ENCODE measurements at places on chromosomes 11 and 22. TPM values are rescaled to one million over a fixed set of nuclear protein-coding genes. Genes with fewer than 3 reads are reported as not detected.

Gene ZP1
- polyA plus RNA-seq: 0.15 TPM

Gene LDHAL6A
- polyA plus RNA-seq: 0.04 TPM

Gene ZPR1
- polyA plus RNA-seq: 16.8 TPM

Gene PATE2
- polyA plus RNA-seq: not detected

DNA sequence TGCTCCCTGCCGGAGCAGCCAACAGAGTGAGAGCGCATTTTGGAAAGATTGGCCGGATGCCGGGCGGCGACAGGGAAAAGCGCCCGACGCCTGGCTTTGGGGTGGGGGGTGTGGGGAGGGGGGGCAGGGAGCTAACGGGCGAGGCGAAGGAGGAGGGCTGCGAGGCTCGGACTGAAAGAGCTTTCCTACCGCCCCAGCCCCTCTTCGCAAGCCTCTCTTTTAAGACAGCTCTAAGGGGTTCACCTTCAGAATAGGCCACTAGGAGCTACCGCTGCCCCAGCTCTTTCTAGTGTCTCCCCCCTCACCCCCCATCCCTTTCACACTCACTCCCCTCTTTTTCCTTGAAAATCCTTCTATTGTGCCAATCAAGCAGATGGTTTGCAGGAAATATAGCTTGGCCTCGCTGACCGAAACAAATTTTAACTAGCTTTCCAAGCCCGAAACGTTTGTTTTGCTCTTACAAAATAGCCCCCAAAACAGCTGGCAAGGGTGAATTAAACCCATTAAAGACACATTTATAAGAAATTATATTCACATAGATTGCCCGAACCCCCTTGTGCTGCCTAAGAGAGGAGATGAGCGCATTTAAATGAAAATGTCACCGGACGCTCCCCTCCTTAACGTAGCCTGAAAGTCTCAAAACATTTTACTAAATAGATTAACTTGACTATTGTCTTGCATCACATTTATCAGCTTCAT is 3.7 kb upstream of the DBX1 start:
- DNase-seq: no peak
- no peaks in the 10 kb centered on the region for H3K36me3 ChIP-seq
- H3K27me3 ChIP-seq: peaks cover 100% of the 10 kb centered on the region
- H3K27ac ChIP-seq: no peak overlapping the region
- H3K4me3 ChIP-seq: peak overlapping the region; percentile 29

DNA sequence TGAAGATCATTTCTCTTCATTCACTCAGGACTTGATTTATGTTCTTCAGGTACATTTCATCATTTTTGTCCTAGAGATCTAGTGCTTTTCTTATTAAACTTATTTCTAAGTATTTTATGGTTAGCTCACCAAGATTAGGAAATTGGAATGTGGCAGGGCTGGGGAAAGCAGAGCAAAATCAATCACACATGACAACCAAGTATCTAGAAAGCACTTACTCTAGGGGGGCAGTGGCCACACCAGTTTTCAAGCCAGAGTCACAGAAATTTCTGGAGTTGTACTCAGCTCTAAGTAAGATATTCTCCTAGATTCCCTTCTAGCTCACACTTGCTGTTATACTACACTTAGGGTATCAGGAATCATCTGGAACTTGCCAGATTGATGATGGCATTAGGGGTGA is 33.3 kb upstream of the MYEOV start:
- H3K36me3 ChIP-seq: no peaks in the 10 kb centered on the region
- no peaks in the 10 kb centered on the region for H3K4me1 ChIP-seq
- no peaks in the 10 kb centered on the region for H3K27me3 ChIP-seq
- no peak for DNase-seq
- no peak overlapping the region for H3K27ac ChIP-seq

Data from sigmoid colon (tissue), 7 donors.